HepG2 (cell line): ENCODE measurements at places on chromosomes 4 and X. TPM values are rescaled to one million over a fixed set of nuclear protein-coding genes. Genes with fewer than 3 reads are reported as not detected.
A peak's percentile ranks its signal among the peaks of the same experiment; 100 is the strongest.

DNA sequence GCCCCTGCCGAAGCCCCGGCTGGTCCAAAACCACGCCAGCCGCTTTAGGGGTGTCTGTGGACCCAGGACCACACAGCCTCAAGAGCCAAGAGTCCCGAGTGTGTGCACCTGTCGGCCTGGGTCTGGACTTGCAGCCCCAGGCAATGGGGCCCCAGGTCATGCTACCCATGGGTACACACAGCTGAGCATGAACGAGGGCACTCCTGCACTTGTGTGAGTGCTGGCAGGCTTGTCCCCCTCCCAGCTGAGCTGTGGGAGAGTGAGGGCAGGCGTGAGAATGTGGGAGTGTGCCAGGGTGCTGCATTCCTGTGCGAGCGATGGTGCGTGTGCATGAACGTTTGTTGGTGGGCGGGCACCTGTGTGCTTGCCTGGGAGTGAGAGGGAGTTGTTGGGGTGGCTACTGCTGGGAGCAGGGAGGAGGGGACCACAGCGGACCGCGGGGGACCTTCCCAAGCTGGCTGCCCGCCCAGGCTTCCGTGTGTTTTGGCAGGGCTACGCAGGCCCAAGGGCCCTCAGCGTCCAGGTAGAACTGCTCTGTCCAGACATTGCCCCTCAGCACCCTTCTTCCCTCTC, 30.8 kb downstream of the BLOC1S4 start:
- H3K27me3 ChIP-seq: no peaks in the 10 kb centered on the region; the same call in 2 of the 3 replicates
- DNase-seq: no peak
- peak overlapping the region; percentile 58 for H3K4me3 ChIP-seq
- no peaks in the 10 kb centered on the region for H3K36me3 ChIP-seq

- peak; percentile 52 for DNase-seq
- H3K4me3 ChIP-seq: no peak overlapping the region; the same call in 1 of the 2 replicates
- no peaks in the 10 kb centered on the region for H3K36me3 ChIP-seq
- H3K27me3 ChIP-seq: no peaks in the 10 kb centered on the region
- peak overlapping the region; percentile 38 for H3K27ac ChIP-seq
Observed at GRCh38 chr4:140038031-140038533, 115.9 kb downstream of the MAML3 start.

MAGEA2 gene
- 0.15 and 0.35 TPM in 2 replicates for total RNA-seq

GYPE gene
- total RNA-seq: not detected in 2 replicates

LUZP4 gene
- not detected in 2 replicates for total RNA-seq

LRIT3 gene
- not detected in 2 replicates for total RNA-seq

DNA sequence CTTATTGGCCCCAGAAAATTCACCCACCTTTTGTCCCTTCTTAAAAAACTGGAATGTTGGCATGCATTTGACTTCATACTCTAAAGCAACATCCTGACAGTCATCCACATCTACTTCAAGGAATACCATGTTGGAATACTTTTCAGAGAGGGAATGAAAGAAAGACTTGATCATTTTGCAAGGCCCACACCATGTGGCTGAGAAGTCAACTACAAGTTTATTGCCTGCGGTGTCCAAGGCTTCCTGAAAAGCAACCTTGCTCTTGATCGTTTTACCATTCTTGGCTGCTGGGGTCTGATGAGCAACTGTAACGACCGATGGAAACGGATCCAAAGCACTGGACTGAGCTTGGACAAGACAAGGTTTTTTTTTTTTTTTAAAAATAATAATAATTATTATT, 9.3 kb downstream of the SEPTIN11 start:
- H3K27me3 ChIP-seq: no peaks in the 10 kb centered on the region; the same call in 1 of the 2 replicates
- H3K36me3 ChIP-seq: no peaks in the 10 kb centered on the region
- no peak overlapping the region for H3K27ac ChIP-seq
- H3K4me1 ChIP-seq: peaks cover 34% of the 10 kb centered on the region

- no peaks in the 10 kb centered on the region for H3K27me3 ChIP-seq
- peaks cover 30% of the 10 kb centered on the region for H3K4me1 ChIP-seq
- peak; percentile 70 for DNase-seq
- H3K27ac ChIP-seq: peak overlapping the region; percentile 64
- H3K4me3 ChIP-seq: no peak overlapping the region
Observed at GRCh38 chrX:10992110-10992509, 119.0 kb upstream of the HCCS start.

GRCh38 chr4:125368146-125368545, 53.4 kb downstream of the FAT4 start:
- no peaks in the 10 kb centered on the region for H3K27me3 ChIP-seq
- no peak for DNase-seq
- H3K36me3 ChIP-seq: no peaks in the 10 kb centered on the region
- no peak overlapping the region for H3K4me3 ChIP-seq

TEX13C gene
- total RNA-seq: not detected in 2 replicates

GRCh38 chr4:152708796-152709195, 29.0 kb upstream of the TMEM154 start:
- no peaks in the 10 kb centered on the region; the same call in 1 of the 2 replicates for H3K4me1 ChIP-seq
- H3K4me3 ChIP-seq: no peak overlapping the region
- no peaks in the 10 kb centered on the region for H3K36me3 ChIP-seq
- no peak overlapping the region for H3K27ac ChIP-seq
- no peak for DNase-seq

DNA sequence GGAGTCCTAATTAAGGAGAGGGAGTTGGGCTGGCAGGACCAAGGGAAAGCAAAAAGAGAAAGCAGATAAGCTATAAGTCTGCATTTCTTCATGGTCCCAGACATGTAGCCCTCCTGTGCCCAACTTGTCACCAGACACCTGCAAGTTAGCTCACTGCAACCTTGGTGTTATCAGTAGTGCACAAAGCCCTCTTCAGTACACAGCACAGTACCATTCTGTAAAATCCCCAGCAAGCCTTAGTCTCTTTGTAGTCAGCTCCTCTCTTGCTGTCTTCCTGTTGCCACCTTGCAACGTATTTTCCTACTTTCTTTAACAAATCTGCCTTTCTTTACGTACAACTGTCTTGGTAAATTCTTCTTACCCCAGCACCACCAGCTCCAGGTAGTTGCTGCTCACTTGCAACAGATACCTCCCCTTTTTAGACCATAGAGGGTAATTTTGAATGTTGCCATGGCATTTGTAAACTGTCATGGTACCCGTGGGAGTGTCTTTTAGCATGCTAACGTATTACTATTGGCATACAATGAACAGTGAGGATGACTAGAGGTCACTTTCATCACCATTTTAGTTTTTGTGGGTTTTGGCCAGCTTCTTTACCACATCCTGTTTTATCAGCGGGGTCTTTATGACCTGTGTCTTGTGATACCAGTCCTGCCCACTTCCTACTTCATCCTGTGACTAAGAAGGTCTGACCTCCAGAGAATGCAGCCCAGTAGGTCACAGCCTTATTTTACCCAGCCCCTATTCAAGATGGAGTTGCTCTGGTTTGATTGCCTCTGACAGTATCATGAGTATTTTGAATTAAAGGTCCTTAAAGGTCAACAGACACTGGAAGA, 28.3 kb upstream of the AP1S2 start:
- no peaks in the 10 kb centered on the region for H3K27me3 ChIP-seq
- H3K36me3 ChIP-seq: no peaks in the 10 kb centered on the region
- DNase-seq: no peak
- no peaks in the 10 kb centered on the region for H3K4me1 ChIP-seq
- no peak overlapping the region for H3K27ac ChIP-seq

DNA sequence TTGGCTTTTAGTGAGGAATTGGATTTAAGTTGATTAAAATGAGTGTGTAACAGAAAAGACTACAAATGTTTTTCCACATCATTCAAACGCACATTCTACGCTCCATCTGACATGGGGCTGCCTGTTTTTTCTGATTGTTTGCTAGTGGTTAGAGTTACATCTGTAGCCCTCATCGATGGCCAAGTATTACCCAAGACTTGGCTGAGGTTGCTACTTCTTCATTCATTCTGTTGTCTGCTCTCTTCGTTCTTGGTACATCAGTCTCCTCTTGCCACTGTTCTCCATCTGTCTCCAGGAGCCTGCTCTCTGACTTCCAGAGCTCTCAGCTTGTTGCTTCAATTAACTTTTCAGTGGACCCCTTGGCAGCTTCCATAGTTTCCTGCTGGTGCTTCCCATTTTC, 1844.6 kb upstream of the TENM3 start:
- no peaks in the 10 kb centered on the region for H3K4me1 ChIP-seq
- peaks cover 3% of the 10 kb centered on the region; the same call in 1 of the 3 replicates for H3K27me3 ChIP-seq
- no peak overlapping the region for H3K27ac ChIP-seq
- H3K36me3 ChIP-seq: no peaks in the 10 kb centered on the region
- H3K4me3 ChIP-seq: no peak overlapping the region
- DNase-seq: no peak

DNA sequence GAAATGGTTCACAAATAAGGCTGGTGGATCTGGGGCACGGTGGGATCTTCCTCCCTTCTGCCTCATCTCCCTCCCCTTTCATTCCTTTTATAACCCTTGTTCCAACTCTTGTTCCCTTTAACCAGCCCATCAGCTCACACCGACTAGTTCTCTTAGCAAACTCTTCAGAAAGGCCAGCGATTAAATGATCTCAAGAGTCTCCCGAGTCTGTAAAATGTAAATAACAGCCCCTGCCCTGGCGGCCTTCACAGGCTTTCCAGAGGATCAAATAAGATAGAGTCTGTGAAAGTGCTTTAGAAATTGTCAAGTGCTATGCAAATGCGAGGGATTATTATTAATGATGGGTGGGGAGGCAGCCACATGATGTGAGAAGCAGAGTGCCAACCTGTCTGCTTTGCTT, 27.1 kb downstream of the TSC22D3 start:
- H3K4me1 ChIP-seq: peaks cover under 1% of the 10 kb centered on the region; the same call in 1 of the 2 replicates
- DNase-seq: no peak
- no peak overlapping the region for H3K27ac ChIP-seq
- no peaks in the 10 kb centered on the region for H3K36me3 ChIP-seq

BEND4 gene
- total RNA-seq: not detected in 2 replicates

DNAAF6 gene
- not detected in 2 replicates for total RNA-seq

GRCh38 chr4:42676066-42676951, 19.4 kb upstream of the ATP8A1 start:
- no peaks in the 10 kb centered on the region; the same call in 2 of the 3 replicates for H3K27me3 ChIP-seq
- H3K4me1 ChIP-seq: no peaks in the 10 kb centered on the region
- H3K27ac ChIP-seq: no peak overlapping the region

SLC6A8 gene
- total RNA-seq: 9.0 and 13.9 TPM in 2 replicates

- H3K27me3 ChIP-seq: no peaks in the 10 kb centered on the region
- peaks cover 27% of the 10 kb centered on the region for H3K4me1 ChIP-seq
- DNase-seq: no peak
- no peaks in the 10 kb centered on the region; the same call in 1 of the 2 replicates for H3K36me3 ChIP-seq
Observed at GRCh38 chr4:110130576-110131358, 67.6 kb downstream of the ELOVL6 start.

GRCh38 chrX:1734806-1735205, 119.9 kb downstream of the ASMT start:
- no peaks in the 10 kb centered on the region for H3K36me3 ChIP-seq
- no peak for DNase-seq
- H3K4me1 ChIP-seq: no peaks in the 10 kb centered on the region
- no peak overlapping the region for H3K27ac ChIP-seq
- no peak overlapping the region for H3K4me3 ChIP-seq

- H3K36me3 ChIP-seq: no peaks in the 10 kb centered on the region
- no peak overlapping the region for H3K27ac ChIP-seq
Observed at GRCh38 chr4:186095406-186095805, 9.1 kb upstream of the FAM149A start.

GRCh38 chr4:141416219-141416618, 195.5 kb downstream of the ZNF330 start:
- no peaks in the 10 kb centered on the region for H3K36me3 ChIP-seq
- no peaks in the 10 kb centered on the region for H3K4me1 ChIP-seq
- no peak overlapping the region for H3K4me3 ChIP-seq
- DNase-seq: no peak
- no peaks in the 10 kb centered on the region; the same call in 1 of the 2 replicates for H3K27me3 ChIP-seq

DNA sequence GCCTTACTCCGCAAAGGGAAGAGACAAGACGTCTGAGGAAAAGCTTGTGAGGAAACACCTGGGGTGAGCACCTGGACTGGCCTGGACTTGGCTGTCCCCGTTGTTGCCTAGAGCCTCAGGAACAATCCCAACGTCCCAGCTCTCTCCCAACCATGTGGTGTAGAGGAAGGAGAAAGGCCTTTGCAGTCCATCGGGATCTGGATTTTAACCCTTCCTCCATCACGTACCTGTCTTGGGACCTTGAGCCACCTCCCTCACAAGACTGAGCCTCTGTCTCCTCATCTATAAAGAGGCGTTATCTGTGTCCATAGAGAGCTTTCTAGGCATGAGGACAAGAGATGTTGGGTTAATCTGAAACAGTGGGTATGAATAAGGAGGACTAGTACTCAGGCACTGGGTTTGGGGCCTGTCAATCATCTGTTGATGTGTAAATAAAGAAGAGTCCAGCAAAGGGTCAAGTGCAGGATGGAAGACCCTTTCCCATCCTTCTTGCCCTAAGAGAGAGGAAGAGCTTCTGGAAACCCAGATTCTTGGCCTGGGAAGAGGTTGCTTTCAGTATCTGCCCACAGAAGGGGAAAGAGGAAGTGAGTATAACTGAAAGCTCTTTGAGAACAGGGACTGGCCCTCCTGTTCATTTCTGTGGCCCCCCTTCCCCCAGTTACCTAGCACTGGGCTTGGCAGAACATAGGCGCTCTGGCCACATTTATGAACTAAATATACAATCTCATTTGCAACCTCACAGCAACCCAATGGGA, 137.1 kb downstream of the PJA1 start:
- H3K4me1 ChIP-seq: peaks cover 23% of the 10 kb centered on the region; the same call in 1 of the 2 replicates
- no peak overlapping the region for H3K27ac ChIP-seq
- no peak overlapping the region for H3K4me3 ChIP-seq
- H3K27me3 ChIP-seq: no peaks in the 10 kb centered on the region

DNA sequence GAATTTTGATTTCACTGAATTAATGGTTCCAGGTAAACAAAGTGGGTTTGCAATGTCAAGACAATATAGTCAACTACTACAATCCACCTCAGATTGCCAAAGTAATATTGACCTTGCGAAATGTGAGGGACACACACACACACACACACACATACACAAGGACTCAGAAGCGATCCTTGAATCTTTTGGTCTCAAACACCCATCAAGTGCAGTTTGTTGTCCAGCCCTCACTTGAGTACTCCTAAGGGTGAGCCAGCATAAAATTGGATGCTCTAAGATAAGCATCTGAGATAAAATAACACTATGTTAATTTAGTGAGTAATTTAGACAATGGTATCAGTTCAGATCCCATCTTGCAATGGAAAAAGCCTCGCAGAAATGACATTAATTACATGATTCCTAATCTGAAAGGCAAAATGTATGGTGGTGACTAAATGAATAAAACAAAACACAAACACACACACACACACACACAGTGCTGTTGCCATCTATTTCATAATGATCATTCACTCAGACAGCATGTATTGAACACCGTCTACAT, 102.5 kb downstream of the RASL11B start:
- H3K27ac ChIP-seq: no peak overlapping the region
- no peaks in the 10 kb centered on the region for H3K4me1 ChIP-seq
- H3K36me3 ChIP-seq: no peaks in the 10 kb centered on the region

- H3K36me3 ChIP-seq: no peaks in the 10 kb centered on the region
- H3K27ac ChIP-seq: peak overlapping the region; percentile 93
- DNase-seq: no peak
- peak overlapping the region; percentile 42; the same call in 1 of the 2 replicates for H3K4me3 ChIP-seq
Observed at GRCh38 chr4:1765409-1766072, 27.6 kb upstream of the FGFR3 start.

- H3K27me3 ChIP-seq: no peaks in the 10 kb centered on the region
- H3K36me3 ChIP-seq: peaks cover 6% of the 10 kb centered on the region; the same call in 1 of the 3 replicates
- H3K4me3 ChIP-seq: peak overlapping the region; percentile 62
- DNase-seq: peak; percentile 58
- H3K4me1 ChIP-seq: peaks cover 45% of the 10 kb centered on the region
Observed at GRCh38 chr4:83112678-83113428, 1.7 kb downstream of the PLAC8 start.

- no peak overlapping the region for H3K27ac ChIP-seq
- H3K4me1 ChIP-seq: no peaks in the 10 kb centered on the region
- H3K27me3 ChIP-seq: no peaks in the 10 kb centered on the region
- H3K36me3 ChIP-seq: no peaks in the 10 kb centered on the region
Observed at GRCh38 chrX:50100188-50100587, 100.6 kb downstream of the AKAP4 start.
